ENCODE measurements at places on chromosomes 6 and 20.

- DNase-seq, result no peak
Measured at GRCh38 chr20:37615340-37616109, 78.3 kb upstream of the CTNNBL1 start.

GRCh38 chr6:136123468-136123867 is 126.6 kb downstream of the MTFR2 start:
- DNase-seq, result no peak

DNA sequence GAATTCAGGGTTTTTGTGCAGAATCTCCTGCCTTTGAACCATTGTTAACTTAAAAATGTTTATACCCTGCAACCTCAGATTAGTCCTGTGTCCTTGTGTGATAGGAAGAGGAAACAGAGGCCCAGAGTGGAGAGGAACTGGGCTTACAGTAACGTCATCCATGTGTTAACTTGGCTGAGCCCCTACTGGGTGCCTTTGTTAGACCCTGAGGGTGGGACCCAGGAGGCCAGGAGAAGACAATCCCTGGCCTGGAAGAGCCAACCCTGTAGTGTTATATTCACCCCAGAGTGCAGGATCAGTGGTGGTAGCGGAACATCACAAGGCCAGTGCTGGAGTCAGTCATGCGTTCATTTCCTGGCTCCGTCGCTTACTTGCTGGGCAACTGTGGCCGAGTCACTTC is 10.6 kb downstream of the MYLK2 start:
- DNase-seq, result no peak

DNA sequence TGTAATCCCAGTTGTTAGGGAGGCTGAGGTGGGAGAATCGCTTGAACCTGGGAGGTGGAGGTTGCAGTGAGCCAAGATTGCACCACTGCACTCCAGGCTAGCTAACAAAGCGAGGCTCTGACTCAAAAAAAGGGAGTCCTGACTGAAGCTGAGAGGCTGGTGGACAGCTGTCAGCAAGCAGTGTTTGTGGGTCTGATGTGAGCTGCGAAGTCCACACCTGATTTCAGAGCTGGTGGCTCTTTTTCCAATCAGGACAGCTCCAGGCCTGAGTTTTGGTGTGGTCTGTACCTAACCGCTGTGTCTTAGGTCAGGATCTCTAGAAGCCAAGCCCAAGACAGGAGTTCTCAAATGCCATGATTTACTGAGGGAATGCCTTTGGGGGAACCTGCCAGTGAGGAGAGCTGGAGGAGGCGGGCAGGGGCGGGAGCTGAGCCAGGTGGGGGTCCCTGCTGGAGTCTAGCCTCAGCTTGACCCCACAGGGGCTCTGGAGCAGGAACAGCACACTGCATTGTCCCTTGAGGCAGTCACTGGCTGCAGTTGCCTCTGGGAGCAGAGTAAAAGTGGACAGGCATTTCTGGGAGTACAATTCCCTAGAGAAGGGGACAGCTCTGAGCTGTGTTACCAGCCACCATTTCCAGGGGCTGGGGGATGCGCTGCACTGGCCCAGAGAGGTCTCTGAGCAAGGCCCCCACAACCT is 5.0 kb downstream of the GFRA4 start:
- peak; percentile 42 for DNase-seq

GRCh38 chr6:12457094-12457493 is 166.9 kb downstream of the EDN1 start:
- DNase-seq, result no peak

GRCh38 chr6:114195027-114195365 is 147.8 kb downstream of the HS3ST5 start:
- no peak for DNase-seq

GRCh38 chr20:15100506-15101160 is 763.2 kb upstream of the FLRT3 start:
- no peak for DNase-seq
